ENCODE measurements at places on chromosomes 1 and 21.

DNA sequence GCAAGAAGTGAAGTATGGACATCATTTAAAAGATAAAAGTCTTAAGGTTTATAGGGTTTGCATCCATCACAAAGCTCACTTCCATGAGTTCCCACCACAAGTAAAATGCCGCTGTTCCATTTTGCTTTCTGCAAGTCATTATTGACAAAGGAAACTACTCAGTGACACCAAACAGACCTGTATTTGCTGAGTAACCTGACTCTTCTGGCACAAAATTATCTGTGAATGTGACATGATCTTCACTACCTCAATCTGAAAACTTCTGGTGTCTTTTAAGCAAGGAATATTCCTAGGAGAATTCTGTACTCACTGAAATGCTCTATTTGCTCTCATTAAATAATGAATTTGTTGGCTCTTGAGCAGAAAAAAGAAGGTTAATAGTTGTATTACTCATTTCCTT, 1077.4 kb upstream of the ADGRL4 start:
- DNase-seq, result no peak

DNA sequence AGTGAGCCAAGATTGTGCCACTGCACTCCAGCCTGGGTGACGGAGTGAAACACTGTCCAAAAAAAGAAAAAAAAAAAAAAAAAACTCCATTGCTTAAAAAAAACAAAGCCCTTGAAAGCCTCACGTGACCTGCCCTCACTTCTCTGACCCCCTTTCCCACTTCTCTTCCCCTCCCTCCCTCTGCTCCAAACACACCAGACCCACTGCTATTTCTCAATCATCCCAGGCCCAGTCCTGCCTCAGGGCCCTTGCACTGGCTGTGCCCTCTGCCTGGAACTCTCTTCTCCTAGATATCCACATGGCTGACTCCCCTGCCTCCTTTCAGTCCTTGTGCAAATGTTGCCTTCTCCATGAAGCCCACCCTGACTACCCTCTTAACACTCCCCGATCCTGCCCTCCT, 45.4 kb upstream of the TARDBP start:
- DNase-seq, result no peak

- no peak for DNase-seq
Measured at GRCh38 chr1:69090752-69091151, 477.0 kb upstream of the LRRC7 start.

DNA sequence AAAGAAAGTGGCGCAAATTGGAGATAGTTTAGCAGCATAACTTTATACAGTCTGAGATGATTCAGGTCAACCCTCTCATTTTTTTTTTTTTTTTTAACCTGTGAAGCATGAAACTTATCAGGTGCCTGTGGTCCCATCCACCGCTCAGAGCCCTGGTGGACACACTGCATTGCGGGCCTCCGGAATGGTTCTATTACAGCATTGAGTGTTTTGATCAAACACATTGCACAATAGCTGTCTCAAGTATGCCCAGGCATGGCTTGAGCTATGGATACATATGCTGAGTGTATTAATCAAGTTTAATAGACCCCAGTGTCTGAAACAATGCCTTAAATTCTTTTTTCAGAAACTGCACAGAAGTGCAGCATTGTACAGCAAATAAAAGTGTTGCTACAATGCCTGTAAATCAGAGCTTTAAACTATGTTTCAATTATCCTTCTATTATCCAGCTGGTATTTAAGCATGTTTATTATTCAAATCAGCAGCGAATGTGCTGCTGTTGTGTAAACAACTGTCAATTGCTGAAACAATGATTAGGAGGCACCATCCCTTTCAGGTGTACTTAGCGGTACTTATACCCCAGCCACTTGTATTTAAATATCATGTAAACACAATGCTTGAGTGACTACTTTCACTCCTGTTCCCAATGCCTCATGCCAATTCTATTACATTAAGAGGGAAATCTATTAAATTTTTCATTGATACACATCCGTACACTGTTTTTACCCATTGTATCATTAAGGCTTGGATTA, 456.6 kb downstream of the RPS6KC1 start:
- DNase-seq, result peak; percentile 85

GRCh38 chr1:23461050-23461449, 22.9 kb downstream of the ASAP3 start:
- DNase-seq, result no peak

DNA sequence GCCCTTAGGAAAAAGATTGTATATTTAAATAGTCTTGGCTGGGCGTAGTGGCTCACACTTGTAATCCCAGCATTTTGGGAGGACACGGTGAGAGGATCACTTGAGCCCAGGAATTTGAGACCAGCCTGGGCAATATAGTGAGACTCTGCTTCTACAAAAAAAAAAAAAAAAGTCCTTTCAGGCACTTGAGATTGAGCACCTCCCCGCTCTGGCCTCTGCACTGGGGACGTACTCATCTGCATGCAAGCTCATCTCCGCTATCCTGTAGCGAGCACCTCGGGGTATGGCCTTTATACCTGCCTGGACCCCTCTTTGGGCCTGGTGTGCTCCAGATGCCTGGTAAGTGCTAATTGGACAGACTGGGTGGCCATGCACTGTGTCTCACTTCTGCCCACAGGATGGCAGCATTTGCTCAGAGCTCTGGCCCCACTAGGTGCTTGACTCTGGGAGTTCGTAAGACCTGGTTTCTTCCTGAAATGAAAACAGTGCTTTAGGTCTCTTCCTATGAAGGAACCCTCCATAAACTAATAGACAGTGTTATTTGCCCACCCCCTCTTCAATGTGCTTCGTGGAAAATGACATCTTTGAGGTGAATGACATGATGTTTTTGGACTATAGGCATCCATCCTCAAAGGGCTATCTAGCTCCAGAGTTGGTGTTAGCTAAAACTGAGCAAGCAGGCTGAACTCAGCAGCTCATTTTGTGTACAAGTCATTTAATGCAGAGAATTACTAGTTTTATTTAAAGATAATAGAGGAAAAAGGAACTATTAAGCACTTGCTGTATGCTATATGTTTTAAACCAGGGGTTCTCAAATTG, 61.7 kb upstream of the ADAR start:
- DNase-seq, result peak; percentile 76

GRCh38 chr1:111847466-111847865, 91.8 kb downstream of the DDX20 start:
- peak; percentile 14 for DNase-seq

- DNase-seq, result no peak
Measured at GRCh38 chr1:235622936-235623779, 26.4 kb downstream of the GNG4 start.

GRCh38 chr1:247385283-247385682, 30.7 kb upstream of the NLRP3 start:
- DNase-seq, result no peak

DNA sequence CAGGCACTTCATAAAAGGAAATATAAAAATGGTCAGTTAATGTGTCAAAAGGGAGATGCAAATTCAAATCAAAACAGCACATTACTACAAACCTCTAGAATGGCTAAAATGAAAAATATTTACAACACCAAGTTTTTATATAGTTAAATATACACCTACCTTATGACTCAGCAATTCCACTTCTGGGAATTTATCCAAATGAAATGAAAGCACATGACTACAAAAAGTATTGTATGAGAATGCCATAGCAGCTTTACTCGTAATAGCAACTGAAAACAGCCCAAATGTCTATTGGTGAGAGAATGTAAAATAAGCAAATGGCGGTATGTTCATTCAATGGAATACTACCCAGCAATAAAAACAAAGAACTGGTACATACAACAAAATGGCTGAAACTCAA, 175.8 kb upstream of the SPAG17 start:
- no peak for DNase-seq

- no peak for DNase-seq
Measured at GRCh38 chr1:223726380-223727001, 14.2 kb downstream of the CAPN2 start.

- no peak for DNase-seq
Measured at GRCh38 chr1:235929216-235929615, 62.5 kb upstream of the LYST start.

DNA sequence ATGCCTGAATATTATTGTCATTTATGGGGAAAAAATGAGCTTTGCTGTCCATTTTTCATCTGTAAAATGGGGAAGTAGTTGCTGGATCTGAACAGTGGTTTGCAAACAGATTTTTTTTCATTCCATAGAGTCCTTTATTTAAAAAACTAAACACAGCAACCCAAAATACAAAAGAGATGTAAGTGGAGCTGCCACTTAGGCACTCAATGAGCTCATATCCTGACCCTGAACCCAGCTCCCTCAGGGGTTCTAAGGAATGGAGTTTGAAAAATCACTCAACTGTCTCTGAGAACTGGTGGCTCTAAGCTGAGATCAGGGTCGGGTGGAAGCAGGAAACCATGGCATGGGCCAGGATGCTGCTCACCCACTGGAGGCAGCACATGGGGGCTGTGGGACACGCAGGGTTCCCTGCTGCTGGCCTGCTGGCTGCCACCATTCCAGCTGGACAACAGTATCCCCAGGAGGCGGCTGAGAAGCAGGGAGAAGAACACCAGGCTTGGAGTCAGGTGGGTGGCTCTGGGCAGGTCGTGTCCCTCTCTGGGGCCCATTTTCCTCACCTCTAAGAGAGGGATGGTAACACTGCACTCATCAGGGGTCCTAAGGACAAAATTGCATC, 9.6 kb upstream of the ECE1 start:
- no peak for DNase-seq

GRCh38 chr1:28812669-28813468, 899 bp downstream of the OPRD1 start:
- peak; percentile 63 for DNase-seq

- no peak for DNase-seq
Measured at GRCh38 chr1:11839727-11840705, 7.6 kb downstream of the NPPA start.

DNA sequence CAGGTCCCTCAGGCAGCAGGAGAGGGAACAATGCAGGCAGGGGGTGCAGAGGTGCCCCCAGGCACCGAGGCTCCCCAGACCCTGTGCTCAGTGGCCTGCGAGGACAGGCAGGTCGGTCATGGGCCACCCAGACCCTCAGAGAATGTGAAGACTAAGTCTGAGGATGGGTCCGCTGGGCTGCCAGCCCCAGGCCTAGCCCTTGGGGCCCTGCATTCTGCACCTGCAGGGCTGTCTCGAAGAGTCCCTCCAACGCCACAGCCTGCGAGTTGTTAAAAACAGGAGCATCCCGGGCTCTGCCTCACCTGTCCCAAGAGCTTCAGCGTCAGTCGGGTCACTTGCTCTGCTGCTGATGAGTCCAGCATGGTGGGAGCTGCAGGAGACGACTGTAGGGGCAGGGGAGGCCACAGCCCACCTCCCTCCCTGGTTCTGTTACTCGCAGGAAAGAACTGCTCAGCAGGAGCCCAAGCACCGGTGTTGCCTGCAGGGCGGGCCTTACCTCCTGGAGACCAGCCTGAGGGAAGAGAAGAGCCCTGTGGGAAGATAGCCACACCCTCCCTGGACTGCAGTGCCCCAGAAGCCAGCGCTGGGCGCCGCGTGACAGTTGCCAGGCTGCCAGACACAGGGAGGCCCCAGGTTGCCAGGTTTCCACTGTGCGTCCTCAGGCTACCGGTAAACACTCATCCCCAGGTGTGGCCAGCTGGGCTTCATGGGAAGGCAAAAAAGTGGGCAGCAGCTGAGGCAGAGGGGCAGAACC, 5.8 kb downstream of the C21orf58 start:
- DNase-seq, result peak; percentile 38

DNA sequence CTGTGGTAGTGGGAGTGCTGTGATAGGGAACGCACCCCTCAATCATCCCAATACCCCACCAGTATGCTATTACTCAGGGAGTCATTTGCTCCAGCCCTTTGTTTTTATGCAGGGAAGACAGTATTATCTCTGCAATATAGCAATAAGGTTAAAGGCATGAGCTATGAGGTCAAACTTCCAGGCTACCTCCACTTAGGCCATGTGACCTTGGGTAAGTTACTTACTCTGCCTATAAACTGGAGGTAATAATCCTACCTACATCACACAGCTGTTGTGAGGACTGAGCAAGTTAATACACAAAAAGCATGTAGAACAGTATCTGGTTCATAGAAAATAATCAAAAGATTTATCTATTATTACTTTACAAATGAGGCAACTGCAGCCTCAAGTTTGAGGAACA, 30.1 kb downstream of the MEF2D start:
- no peak for DNase-seq

GRCh38 chr1:209889077-209889418, 49.0 kb upstream of the SYT14 start:
- no peak for DNase-seq

DNA sequence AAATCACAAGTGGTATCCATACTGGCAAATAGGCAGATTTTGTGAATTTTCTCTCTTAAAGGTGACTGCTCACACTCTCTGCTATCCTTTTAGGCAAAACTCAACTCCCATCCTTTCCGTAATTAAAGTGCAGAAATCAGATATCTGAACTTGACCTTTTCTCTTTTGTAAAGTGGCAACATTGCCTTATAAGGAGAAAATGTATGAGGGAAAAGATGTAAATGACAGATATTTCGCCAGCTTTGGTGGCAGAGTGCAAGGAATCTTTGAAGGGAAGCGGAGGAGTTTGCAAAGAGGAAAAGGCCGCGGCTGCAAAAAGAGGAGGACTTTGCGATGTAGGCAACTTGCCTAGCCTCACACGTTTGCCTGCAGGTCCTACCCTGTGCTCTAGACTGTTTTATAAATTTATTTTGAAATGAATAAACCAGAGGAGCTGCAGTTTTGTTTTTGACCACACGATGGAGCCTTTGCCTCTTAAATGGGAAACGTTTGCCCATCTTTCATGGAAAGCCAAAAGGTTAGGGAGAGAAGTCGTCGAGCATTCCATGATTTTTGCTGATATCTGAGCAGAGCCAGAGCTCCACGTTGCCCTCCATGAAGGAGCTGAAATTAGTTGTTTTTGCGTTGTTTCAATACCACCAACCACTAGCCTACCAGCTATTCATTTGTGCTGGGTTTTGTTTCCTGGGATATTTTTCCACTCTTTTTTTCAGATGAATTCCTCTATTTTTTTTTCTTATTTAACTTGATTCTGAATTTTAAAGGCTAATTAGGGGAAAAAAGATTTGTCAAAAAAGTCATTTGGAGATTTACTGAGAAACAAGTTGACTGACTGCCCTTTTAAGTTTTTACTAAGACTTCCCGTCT, 242.3 kb downstream of the LMX1A start:
- DNase-seq, result peak; percentile 70

DNA sequence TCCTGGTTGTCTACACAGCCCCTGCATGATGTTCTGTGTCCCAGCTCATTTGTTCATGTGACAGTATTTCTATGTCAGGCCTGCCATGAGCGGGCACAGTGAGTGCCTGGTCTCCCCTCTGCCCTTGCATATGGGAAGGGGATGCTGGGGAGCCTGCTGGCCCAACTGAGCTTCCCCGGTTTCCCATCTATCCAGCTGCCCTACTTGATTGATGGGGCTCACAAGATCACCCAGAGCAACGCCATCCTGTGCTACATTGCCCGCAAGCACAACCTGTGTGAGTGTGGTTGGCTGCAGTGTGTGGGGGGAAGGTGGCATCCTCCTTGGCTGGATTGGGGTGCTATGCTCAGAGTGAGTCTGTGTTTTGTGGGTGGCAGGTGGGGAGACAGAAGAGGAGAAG, 1.5 kb downstream of the GSTM4 start:
- no peak for DNase-seq

GRCh38 chr1:59393211-59394180, 96.6 kb downstream of the FGGY start:
- DNase-seq, result peak; percentile 76

- DNase-seq, result no peak
Measured at GRCh38 chr1:81573458-81573857, 227.3 kb upstream of the ADGRL2 start.
